ENCODE measurements at places on chromosomes 3 and 15.
A peak's percentile ranks its signal among the peaks of the same experiment; 100 is the strongest.

DNA sequence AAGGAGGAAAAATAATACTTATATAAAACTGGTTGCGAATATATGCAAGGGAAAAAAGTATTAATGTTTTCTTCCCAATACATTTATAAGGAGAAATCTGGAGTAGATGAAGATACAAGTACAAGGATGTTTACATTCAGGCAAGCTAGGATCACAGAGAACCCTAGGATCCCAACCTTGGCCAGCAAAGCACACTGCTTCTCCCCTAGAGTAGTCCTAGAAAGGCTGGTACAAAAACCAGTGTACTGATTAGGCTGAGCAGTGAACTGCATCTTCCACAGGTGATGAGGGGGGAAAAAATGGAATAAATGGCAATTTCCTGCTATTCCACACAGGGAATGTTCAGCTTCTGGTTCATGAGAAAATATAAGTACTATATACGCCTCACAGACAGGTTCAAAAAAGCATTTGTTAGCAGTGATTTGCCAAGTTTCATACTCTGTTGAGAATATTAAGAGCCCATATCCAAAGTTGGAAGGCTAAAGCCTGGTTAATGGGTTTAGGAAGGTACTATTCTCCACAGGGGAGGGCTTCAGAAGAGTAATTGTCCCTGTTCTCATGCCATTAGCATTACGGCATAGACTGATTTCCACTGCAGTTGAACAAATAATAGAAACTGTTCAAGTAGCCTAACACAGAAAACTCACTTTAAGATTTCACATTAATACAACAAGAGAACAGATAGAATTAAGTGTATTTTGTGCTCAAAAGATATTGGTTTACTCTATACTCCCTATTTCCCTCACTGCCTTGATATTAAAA lies 10.4 kb upstream of the NMB start:
- no peak for DNase-seq

DNA sequence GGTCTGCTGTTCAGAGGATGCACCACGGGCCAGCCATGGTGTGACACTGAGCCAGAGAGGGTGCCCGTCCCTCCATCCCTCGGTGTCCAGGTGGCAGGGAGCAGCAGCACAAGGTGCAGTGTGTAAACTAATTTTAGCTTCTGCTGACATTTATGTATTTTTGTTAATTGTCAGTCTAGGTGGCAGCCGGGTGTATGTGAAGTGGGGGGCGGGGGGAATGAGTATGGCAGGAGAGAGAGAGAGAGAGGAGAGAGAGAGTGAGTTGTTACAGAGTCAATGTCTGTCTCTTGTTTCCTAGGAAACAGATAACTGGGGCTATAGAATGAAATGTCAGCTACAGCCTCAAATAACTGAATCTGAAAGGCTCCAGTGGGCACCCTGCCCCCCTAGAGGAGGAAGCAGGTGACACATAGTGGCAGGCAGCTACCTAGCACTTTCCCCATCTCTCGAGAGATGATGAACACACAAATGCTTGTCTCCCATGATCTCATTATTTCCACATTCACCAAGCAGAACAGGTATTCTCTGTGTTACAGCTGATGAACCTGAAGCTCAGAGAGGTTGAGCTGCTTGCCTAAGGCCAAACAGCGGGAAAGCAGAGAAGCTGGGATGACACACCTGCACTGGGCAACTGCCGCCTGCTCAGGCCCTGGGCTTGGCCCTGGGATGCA lies 24.7 kb downstream of the RASGRF1 start:
- DNase-seq: no peak

DNA sequence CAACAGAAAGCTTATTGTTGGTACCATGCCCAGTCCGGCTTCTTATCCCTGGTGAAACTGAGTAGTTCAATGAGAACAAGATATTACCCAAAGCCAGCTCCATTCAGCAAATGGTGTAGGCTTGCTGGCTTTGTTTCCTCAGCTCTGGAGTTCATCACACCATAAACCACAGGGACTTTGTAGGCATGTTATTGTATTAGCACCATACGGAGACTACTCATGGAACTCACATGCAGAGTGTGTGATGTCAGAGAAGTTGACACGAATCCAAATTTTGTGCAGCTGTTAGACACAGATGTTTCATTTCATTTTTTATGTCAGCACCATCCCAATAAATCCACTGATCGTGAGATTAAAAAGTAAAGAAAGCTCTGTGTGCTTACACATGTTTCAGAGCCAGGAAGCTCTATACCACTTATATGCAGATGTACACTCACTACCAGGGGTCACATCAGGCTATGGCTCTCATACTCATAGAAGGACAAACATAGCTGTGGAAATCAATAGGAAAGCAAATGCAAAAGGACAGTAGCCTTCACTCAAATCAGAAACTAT lies 63.4 kb upstream of the LEKR1 start:
- DNase-seq: no peak

DNA sequence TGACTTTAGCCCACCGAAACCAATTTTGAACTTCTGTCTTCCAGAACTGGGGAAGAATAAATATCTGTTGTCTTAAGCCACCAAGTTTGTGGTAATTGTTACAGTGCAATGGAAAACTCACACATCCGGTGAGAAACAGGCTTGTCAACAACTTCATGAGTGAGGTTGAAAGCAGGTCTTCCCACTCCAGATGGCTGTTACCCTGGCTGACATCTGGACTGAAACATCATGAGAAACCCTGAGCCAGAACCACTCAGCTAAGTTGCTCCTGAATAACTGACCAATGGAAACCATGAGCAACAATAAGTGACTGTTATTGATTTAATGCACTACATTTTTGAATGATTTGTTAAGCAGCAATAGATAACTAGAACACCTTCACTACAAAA lies 10.3 kb downstream of the ACSBG1 start:
- DNase-seq: no peak

DNA sequence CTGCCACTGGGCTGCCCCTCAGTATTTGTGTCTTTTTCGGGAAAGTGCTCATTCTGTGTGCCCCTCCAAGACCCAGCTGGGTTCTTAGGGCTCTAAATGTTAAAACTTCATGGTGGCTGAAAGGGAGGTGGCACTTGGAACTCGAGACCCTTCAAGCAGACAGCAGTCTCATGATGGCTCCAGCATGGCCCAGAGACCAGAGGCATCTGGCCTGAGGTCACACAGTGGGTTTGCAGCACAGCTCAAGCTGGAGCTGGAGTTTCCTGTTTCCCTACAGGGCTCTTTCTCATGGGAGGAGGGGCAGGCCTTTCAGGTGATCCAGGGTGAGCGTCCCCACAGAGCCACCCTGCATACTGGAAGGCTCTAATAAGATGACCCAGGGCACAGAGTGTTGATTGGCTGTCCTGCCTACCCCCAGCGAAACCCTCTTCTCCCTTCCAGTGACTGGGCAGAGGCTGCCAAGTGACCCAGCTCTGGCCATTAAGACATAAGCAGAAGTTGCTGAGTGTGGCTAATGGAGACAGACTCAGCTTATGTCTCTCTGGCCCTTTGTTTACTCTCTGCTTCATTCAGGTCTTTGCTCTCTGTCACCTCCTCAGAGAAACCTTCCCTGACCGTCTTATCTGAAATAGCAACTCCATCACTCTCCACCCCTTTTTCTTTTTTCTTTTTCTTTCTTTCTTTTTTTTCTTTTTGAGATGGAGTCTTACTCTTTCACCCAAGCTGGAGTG lies 166.6 kb upstream of the SMAD3 start:
- DNase-seq: no peak

DNA sequence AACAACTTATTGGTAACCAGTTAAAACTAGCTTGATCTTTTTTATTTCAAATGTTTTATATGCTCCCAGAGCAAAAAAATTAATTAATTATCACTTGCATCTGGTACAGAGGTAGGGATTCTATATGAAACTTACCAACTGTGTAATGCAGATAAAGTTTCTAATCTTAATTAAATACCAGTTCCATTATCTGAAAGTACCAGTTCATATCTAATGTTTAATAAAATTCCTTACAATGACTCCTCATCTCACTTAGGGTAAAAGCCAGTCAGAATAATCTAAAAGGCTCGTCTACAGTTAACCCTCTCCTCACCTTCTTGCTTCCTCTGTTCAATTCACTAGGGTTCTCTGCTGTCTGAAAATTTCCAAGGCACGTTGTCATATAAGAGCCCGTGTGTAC lies 384.8 kb downstream of the RBMS3 start:
- DNase-seq: no peak

GRCh38 chr15:23897531-23897930 lies 210.4 kb upstream of the NDN start:
- no peak for DNase-seq

- DNase-seq: no peak
Observed at GRCh38 chr3:195540511-195540910, 2.6 kb downstream of the PPP1R2 start.

GRCh38 chr3:125148016-125148812 lies 64.3 kb downstream of the SLC12A8 start:
- DNase-seq: no peak

DNA sequence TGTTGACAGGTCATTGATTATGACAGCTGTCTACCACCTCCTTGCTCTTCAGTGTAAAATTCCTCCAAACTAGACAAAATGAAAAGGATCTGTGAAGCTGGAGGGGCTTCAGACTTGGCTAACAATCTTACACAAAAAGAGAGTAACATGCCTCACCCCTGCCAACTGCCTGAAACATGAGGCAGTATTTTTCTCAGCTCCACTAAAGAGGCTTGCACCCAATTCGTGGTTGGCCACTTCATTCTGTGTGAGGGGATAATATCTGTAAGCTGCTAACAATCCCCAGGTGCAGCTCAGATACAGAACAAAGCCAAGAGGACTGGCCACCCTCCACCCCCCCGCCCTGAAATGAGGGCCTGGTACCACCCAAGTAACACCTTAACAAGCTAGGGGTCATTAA lies 2.8 kb downstream of the MB21D2 start:
- no peak for DNase-seq

- no peak for DNase-seq
Observed at GRCh38 chr3:50207359-50208042, 2.4 kb downstream of the SLC38A3 start.

DNA sequence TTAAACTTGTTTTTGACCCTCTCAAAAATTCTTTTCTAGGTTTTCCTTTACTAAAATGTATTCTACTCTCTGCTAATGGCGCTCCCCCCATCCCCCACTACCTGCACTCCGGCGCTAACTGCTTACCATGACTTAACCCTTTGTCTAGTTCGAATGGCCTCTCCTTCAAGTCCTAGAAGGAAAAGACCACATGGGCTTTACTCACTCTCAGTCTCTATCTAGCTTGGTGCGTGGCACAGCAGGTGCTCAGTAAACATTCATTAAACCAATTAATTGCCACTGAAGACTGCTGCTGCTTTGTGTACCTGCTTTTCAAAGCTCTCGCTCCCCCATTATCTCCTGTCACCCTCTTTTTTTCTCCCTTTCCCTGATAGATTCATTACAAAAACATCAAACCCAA lies 457.7 kb upstream of the THRB start:
- DNase-seq: peak; percentile 36

- no peak for DNase-seq
Observed at GRCh38 chr15:48267766-48268165, 61.7 kb downstream of the SLC12A1 start.

- DNase-seq: no peak
Observed at GRCh38 chr3:119356646-119357045, 62.5 kb downstream of the ARHGAP31 start.

- DNase-seq: no peak
Observed at GRCh38 chr3:52452570-52453221, 1.1 kb downstream of the TNNC1 start.

DNA sequence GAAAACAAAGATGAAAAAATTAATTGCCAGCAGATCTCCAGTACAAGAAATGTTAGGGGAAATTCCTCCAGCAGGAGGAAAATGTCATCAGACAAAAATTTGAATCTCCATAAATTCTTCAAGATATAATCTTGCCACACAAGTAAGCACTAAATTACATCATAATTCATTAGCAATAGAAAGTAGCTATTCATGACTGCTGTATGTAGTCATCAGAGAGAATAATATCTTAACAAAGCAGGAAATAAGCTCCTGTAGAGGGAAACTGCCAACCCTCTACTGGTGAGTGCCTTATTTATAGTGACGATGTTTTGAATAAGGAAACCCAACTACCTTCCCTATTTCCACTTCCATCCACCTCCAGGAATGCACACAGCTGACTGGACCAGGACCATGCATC lies 15.8 kb upstream of the SLC27A2 start:
- no peak for DNase-seq

- DNase-seq: no peak
Observed at GRCh38 chr3:191303596-191303995, 25.6 kb upstream of the CCDC50 start.

DNA sequence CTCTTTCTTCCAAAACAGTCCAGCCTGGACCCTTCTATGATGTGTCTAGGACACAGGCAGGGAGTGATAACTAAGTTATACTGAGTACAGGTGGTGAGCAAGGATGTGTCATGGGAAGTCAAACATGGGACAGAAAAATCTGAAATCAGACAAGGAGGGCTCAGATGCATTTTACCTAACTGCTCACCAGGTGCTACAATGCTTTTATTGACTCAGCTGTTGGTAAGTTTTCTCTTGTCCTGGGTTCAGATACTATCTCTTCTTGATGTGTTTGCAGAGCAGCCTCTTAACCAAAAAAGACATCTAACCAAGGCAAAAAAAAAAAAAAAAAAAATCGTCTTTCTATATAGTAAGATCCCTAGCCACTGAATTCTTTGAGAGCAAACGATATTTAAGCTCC lies 378.6 kb downstream of the VPS13C start:
- DNase-seq: no peak

DNA sequence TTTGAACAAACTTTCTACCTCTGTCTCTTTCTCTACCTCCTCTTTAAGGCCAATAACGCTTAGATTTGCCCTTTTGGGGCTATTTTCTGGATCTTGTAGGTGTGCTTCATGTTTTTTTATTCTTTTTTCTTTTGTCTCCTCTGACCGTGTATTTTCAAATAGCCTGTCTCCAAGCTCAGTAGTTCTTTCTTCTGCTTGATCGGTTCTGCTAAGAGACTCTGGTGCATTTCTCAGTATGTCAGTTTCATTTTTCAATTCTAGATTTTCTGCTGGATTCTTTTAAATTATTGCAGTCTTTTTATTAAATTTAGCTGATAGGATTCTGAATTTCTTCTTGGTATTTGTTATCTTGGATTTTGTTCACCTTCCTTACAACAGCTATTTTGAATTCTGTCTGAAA lies 148.7 kb downstream of the RSRC1 start:
- no peak for DNase-seq

DNA sequence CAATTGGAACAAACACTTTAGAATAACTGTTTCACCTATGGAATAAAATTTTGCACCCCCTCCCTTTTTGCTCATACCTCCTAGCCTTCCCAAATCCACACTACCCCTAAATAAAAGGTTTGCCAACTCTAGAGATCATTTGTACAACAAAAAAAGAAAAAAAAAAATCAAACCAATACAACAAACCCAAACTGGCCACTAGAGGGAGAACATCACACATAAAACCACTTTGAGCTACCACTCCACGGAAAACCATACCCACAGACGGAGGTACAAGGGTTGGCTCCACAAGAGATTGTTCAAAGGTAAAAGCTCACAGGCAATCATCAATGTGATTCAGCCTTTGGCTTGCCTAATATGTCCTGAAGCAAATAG lies 47.6 kb downstream of the SETMAR start:
- DNase-seq: no peak

GRCh38 chr15:33244471-33244870 lies 50.0 kb upstream of the FMN1 start:
- DNase-seq: no peak
